A549 treated with CORT108297 at 1 μM for 4 hours (cell line): ENCODE measurements at places on chromosomes 7 and 10. TPM values are rescaled to one million over a fixed set of nuclear protein-coding genes. Genes with fewer than 3 reads are reported as not detected.

Gene CALML5
- not detected in 5 replicates for total RNA-seq

Gene LRRN3
- 0.03 to 0.09 TPM (median 0.05 TPM) in 4 of 5 replicates, not detected in the other for total RNA-seq

Gene SPOCK2
- total RNA-seq: 0.18 to 0.47 TPM (median 0.37 TPM) in 5 replicates

Gene TMEM130
- 0.26 to 0.43 TPM (median 0.36 TPM) in 5 replicates for total RNA-seq

Gene CRYGN
- not detected in 5 replicates for total RNA-seq

Gene MGAM2
- 0.01 TPM in 1 of 5 replicates, not detected in the others for total RNA-seq

Gene CREB3L2
- 24.4 to 33.3 TPM (median 30.4 TPM) in 5 replicates for total RNA-seq

Gene MKX
- total RNA-seq: not detected in 5 replicates

Gene ST8SIA6
- total RNA-seq: 0.03 to 0.08 TPM (median 0.04 TPM) in 3 of 5 replicates, not detected in the others

Gene CYP2C8
- not detected in 5 replicates for total RNA-seq

Gene FKBP9
- 71.5 to 131 TPM (median 85.2 TPM) in 5 replicates for total RNA-seq

Gene ANKRD7
- total RNA-seq: 0.13 to 0.40 TPM (median 0.37 TPM) in 4 of 5 replicates, not detected in the other

Gene ZNF722
- total RNA-seq: not detected in 5 replicates

Gene TMEM184A
- total RNA-seq: 10.0 to 15.2 TPM (median 14.8 TPM) in 5 replicates

Gene CDNF
- 0.85 to 1.3 TPM (median 1.1 TPM) in 5 replicates for total RNA-seq

Gene CTNNA3
- total RNA-seq: not detected in 5 replicates

Gene PRLHR
- not detected in 5 replicates for total RNA-seq

Gene DYDC2
- total RNA-seq: 0.05 to 0.07 TPM in 2 of 5 replicates, not detected in the others

Gene HOXA3
- 6.1 to 10.2 TPM (median 9.8 TPM) in 5 replicates for total RNA-seq

Gene NEBL
- total RNA-seq: 4.2 to 7.1 TPM (median 5.8 TPM) in 5 replicates

Gene ZNF398
- total RNA-seq: 8.1 to 9.5 TPM (median 9.1 TPM) in 5 replicates

Gene TMEM120A
- total RNA-seq: 34.7 to 47.1 TPM (median 42.5 TPM) in 5 replicates

Gene CFAP58
- total RNA-seq: 0.07 to 0.16 TPM (median 0.13 TPM) in 5 replicates

Gene PIK3CG
- total RNA-seq: not detected in 5 replicates

Gene LOXL4
- 1.2 to 1.8 TPM (median 1.3 TPM) in 5 replicates for total RNA-seq

Gene SLC35B4
- total RNA-seq: 27.9 to 40.2 TPM (median 34.9 TPM) in 5 replicates

Gene H2BK1
- total RNA-seq: not detected in 5 replicates

Gene KIF20B
- 11.2 to 17.1 TPM (median 14.4 TPM) in 5 replicates for total RNA-seq

Gene SFMBT2
- total RNA-seq: 9.0 to 11.9 TPM (median 10.3 TPM) in 5 replicates
